ENCODE measurements at places on chromosomes 12 and 14.
A peak's percentile ranks its signal among the peaks of the same experiment; 100 is the strongest.

GRCh38 chr14:65847075-65847847 is 434.7 kb downstream of the FUT8 start:
- no peak for DNase-seq

DNA sequence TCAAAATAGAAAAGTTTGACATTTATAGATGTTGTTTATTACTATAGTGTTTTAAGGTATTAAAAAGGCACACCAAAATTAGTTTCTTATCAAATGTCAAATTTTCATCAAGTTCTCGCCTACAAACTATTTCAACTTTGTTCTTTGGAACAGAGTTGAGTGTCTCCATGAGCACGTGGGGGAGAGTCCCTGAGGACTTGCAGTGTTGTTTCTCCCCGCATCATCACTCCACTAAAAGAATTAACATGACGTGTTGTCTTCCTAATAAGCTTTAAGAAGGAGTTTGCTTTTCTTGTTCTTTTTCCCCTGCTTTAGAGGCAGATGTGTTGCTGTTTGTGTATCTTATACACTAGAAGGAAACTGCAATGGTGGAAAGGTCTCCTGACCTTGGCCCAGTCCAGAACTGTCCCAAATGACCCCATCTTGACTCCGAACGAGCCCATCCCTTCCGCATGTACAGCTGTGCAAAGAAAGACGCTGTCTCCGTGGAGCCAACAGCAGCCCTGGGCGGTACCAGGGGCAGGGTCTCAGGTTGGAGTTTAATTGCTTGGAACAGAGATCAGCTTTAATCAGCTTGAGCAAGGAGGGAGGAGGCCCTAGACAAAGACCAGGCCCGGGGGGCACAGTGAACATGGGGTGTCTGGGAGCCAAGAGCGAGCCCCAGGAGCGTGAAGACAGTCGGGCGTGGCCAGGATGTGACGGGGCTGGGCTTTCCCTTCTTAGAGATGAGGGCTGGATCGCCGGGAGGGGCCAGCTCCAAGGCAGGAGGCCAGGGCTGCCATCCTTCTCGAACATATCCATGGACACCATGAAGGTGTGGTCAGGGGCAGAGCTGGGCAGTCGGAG is 215.4 kb upstream of the RTL1 start:
- no peak for DNase-seq

DNA sequence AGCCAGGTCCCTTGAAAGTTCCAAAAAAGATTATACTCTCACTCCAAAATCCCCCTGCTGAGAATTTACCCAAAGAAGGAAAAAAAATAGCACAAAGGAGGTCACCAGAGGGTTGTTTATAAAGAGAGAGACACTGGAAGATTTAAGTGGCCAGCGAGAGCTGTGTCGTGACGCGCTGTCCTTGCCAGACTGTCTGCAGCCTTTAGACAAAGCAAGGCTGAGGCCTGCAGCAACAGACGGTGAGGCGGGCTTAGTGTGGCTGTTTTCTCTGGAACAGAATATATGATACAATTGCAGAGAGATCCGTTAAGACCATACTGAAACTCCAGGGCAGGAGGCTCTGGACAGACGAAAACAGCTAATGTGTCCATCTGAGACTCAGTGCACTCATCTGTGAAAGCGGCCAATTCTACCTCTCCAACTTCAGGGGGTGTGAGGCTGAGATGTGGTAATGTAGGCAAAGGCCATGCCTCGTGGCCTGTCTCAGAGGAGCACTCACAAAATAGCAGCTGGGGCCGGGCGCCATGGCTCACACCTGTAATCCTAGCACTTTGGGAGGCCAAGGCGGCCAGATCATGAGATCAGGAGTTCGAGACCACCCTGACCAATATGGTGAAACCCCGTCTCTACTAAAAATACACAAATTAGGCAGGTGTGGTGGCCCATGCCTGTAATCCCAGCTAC is 36.2 kb downstream of the ANAPC7 start:
- DNase-seq = no peak

GRCh38 chr12:19273482-19274330 is 144.2 kb downstream of the PLEKHA5 start:
- peak; percentile 96 for DNase-seq

- DNase-seq = no peak
Observed at GRCh38 chr12:120847392-120847791, 56.8 kb downstream of the SPPL3 start.

- no peak for DNase-seq
Observed at GRCh38 chr14:60101786-60102185, 10.1 kb downstream of the PCNX4 start.

- no peak for DNase-seq
Observed at GRCh38 chr12:123427036-123427769, 9.3 kb downstream of the RILPL2 start.

DNA sequence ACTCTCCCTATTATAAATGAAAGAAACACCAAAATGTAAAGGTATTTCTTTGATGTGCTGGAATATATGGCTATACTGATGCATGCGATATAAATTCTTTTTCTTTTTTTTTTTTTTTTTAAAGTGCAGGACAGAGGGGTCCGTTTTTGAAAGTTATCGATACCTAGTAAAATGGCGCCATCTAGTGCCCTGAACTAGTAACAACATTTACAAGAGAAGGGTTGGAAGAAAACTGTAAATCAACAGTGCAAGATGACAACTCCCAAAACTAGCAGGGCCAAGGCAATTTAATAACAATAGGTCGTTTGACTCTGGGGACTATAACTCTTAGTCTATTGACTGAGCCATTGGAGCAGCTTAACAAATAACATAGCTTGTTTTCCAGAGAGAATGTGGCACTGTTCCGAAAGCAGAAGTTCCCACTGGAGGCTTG is 137.7 kb downstream of the SPTSSA start:
- no peak for DNase-seq

DNA sequence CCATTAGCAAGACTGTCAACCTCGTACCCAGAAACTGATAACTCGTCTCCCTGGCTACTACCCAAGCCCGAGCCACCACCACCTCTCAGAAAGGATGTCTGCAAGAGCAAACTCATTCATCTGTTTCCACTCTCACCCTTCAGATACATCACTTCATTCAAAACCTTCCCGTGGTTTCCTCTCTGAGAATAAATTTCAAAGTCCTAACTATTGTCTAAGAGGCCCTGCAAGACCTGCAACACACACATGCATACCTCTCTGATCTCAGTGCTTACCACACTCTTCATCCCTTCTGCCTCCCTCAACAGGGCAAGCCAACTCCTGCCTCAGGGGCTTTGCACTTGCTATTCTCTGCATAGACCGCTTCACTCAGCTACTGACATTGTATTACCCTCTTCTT is 40.6 kb downstream of the PPP1R13B start:
- no peak for DNase-seq

DNA sequence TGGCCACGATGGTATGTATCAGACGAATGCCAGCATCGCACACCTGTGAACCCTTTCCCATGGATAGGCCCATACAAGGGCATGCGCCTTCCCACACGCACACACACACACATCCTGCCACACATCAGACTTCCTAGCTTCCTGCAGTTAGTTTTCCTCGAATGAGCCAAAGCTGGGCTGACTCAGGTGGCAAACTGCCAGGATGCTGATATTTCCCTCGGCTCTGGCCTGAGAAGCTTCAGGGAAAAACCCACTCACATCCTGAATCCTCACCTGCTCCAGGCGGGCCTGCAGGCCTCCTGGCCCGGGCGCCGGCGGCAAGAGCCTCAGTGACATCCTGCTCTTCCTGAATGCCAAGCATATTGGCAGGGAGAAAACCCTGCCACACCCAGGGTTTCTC is 22.4 kb downstream of the CALM1 start:
- DNase-seq = peak; percentile 88
